ENCODE measurements at places on chromosomes 1 and 21.

GRCh38 chr1:59750328-59751003 is 64.3 kb upstream of the HOOK1 start:
- peak; percentile 77 for DNase-seq

- no peak for DNase-seq
Measured at GRCh38 chr21:43191521-43191920, 22.7 kb downstream of the CRYAA start.

DNA sequence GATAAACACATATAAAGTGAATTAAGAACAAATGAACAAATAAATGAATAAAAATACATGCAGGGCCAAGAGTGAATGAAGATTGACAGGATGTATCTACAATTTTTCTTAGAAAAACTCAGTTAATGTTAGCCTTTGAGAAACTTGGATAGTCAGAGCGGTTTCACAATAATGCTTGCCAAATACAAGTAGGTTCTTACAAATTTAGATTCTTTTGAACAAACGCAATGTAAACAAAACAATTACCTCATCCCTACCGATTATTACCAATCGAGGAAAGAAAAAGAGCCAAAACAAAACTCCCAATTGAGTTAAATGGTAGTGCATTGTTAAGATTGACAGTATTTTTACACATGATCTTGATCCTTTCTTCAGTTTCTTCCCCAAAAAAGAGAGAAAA is 176.9 kb upstream of the DEPDC1 start:
- DNase-seq, result no peak

DNA sequence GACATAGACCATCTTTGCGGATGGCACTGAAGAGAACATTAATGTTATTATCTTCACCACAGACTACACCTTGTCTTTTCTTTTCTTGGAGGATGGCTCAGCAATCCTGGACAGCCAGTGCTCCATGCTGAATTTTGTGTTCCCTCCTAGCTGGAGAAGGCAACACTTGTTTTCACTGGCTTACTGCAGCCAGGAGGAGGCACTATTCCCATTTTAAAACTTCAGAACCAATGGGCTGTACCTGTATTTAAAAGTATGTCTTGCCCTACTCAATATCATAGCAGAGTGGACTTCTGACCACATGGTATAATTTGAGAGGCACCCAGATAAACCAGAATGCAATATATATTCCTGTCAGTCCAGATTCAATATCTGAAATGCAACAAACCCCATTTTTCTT is 53.3 kb upstream of the POGK start:
- no peak for DNase-seq

- DNase-seq, result peak; percentile 68
Measured at GRCh38 chr1:164320790-164321731, 237.9 kb upstream of the PBX1 start.

GRCh38 chr1:108817016-108817415 is 39.9 kb downstream of the AKNAD1 start:
- peak; percentile 74 for DNase-seq

GRCh38 chr1:87058343-87058649 is 143.9 kb downstream of the HS2ST1 start:
- DNase-seq, result peak; percentile 18

- no peak for DNase-seq
Measured at GRCh38 chr1:113858418-113858817, 13.1 kb downstream of the PTPN22 start.

GRCh38 chr1:47412437-47412836 is 3.6 kb upstream of the FOXE3 start:
- DNase-seq, result no peak

- DNase-seq, result no peak
Measured at GRCh38 chr1:201639391-201639790, 100.5 kb downstream of the NAV1 start.
